ENCODE measurements at places on chromosomes 6 and 20. TPM values are rescaled to one million over a fixed set of nuclear protein-coding genes. Genes with fewer than 3 reads are reported as not detected.

AGER gene
- total RNA-seq = 29.4 TPM

PTCRA gene
- total RNA-seq = not detected

LIN28B gene
- not detected for total RNA-seq

VSTM2L gene
- total RNA-seq = 0.20 TPM

RSPO3 gene
- total RNA-seq = not detected

PRPH2 gene
- total RNA-seq = not detected

AVP gene
- not detected for total RNA-seq

SEL1L2 gene
- total RNA-seq = not detected

Data from activated CD4-positive, alpha-beta memory T cell treated with anti-CD3 and anti-CD28 coated beads, Interleukin-2, amount 10 ng/mL, durations not matched to agents 7 days and 5 days (primary cell).